ENCODE measurements at places on chromosomes 5 and 9. TPM values are rescaled to one million over a fixed set of nuclear protein-coding genes. Genes with fewer than 3 reads are reported as not detected.

Gene COL5A1
- total RNA-seq, result 26.8 TPM

Gene IFNK
- not detected for total RNA-seq

Gene OLFM1
- total RNA-seq, result 34.9 TPM

Gene ZSWIM6
- 3.8 TPM for total RNA-seq

Gene FCN1
- total RNA-seq, result not detected

Gene MSX2
- 71.1 TPM for total RNA-seq
